ENCODE measurements at places on chromosomes 1 and 21.

GRCh38 chr1:34265396-34265795 lies 88.7 kb downstream of the C1orf94 start:
- no peak for DNase-seq

- no peak for DNase-seq
Observed at GRCh38 chr21:46049890-46050667, 47.8 kb upstream of the COL6A2 start.

- no peak for DNase-seq
Observed at GRCh38 chr1:233373226-233373625, 45.7 kb downstream of the MAP3K21 start.

DNA sequence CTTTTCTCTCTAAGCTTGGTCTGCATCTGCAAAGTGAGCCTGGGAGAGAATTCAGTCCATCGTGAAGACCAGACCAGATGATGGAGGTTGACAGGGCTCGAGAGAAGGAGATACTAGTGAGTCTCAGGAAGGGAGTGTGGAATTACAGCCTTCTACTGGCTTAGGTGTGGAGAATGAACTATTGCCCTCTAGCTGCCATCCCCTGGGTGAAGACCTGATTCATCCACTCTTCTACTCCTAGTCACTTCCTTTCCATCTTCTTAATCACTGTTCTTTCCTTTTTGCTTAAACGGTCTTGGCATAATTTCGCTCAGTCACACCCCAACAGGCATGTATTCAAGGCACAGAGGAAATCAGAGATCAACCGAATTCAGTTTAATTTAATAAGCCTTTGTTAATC lies 34.0 kb upstream of the HSD17B7 start:
- peak; percentile 64 for DNase-seq

DNA sequence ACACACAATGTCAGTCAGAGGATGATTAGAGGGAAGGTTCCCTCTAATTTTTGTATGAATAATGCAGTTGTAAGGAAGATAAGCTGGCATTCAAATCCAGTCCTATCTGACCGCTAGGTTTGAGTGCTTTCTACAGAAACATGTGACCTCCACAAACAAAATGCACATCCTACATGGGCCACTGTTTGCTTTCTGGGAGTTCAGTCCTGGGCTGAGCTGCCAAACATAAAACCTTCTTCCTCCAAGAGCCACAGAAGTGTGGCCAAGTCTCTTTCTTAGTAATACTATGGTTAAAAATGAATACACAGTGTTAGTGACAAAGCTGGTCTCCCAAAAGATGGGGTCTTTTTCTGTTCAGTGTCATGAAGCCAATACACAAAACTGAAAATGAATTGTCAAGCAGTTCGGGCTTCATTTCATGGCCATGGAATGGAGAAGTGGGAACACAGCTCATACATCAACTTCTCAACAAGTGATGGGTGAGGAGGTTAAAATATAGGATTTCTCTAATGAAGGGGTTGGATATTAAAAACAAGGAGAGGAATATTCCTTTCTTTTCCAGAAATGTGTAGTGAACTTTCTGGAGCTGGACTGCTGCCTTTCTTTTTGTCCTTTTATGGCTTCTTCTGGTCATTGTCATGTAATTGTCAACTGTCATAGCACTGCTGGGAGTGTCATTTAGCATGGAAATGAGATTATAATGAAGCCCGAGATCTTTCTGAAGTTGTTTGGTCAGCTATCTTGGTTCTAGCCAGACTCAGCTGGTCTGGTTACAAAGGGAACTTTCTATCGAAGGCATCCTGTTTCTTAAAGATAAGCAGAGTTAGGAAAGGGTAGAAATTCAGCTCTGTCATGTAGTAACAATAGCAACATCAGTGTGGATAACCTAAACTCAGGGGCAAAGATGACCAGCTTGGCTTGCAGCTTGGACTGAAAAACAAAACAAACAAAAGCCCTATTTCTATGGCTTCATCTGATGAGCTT lies 135.1 kb downstream of the CHD1L start:
- DNase-seq, result no peak

GRCh38 chr1:14082331-14082730 lies 382.3 kb downstream of the PRDM2 start:
- no peak for DNase-seq

All from epithelial cell of esophagus (primary cell).